Stimulated activated CD4-positive, alpha-beta T cell treated with anti-CD3 and anti-CD28 coated beads, Interleukin-4, amount 100 ng/mL, for 48 hours (primary cell): ENCODE measurements at places on chromosomes 16 and 17.
A peak's percentile ranks its signal among the peaks of the same experiment; 100 is the strongest.

GRCh38 chr16:28146536-28146935 lies 65.2 kb downstream of the XPO6 start:
- DNase-seq: no peak

GRCh38 chr17:15963670-15964110 lies 18.8 kb downstream of the ADORA2B start:
- DNase-seq: no peak

DNA sequence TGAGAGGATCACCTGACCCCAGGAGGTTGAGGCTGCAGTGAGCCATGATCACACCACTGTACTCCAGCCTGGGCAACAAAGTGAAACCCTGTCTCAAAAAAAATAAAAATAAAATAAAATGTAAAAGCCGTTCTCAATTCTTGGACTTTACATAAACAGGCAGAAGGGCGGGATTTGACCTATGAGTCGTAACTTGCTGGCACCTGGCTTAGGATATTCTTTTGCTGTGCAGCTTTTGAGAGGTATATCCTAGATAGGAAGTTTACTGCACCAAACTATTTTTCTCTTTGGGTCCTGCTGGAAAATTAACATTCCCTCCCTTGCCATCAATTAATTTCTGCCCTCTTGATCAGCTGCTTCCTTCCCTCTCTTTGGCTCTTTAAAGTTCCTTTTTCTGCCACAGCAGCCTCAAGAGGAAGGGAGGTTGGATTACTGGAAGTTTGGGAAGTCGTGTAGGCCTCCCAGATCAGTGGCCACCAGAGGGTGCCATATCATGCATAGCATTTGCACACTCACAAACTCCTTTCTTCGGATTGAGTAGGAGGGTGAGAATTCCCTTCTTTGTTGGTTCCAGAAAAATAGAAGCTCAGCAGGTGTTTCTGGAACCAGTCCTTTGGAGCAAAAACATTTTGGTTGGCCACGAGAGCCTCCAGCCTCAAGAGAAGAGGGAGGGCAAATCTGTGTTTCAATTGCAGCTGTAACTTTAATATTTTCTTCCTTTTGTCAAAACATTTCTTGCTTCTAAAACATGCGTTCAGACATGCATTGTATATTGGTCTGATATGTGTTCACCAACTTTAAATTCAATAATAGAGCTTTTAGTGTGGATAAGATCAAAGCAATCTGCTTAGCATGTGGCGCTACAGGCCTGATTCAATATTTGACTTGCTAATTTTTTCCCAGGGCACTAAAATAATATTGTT lies 147.3 kb downstream of the CCDC182 start:
- DNase-seq: peak; percentile 23

- DNase-seq: peak; percentile 82
Measured at GRCh38 chr17:42016941-42017865, at the start of gene DNAJC7. DNAJC7 (minus strand) TSS chr17:42017439; CDS start chr17:42017416, 23 bp downstream.

DNA sequence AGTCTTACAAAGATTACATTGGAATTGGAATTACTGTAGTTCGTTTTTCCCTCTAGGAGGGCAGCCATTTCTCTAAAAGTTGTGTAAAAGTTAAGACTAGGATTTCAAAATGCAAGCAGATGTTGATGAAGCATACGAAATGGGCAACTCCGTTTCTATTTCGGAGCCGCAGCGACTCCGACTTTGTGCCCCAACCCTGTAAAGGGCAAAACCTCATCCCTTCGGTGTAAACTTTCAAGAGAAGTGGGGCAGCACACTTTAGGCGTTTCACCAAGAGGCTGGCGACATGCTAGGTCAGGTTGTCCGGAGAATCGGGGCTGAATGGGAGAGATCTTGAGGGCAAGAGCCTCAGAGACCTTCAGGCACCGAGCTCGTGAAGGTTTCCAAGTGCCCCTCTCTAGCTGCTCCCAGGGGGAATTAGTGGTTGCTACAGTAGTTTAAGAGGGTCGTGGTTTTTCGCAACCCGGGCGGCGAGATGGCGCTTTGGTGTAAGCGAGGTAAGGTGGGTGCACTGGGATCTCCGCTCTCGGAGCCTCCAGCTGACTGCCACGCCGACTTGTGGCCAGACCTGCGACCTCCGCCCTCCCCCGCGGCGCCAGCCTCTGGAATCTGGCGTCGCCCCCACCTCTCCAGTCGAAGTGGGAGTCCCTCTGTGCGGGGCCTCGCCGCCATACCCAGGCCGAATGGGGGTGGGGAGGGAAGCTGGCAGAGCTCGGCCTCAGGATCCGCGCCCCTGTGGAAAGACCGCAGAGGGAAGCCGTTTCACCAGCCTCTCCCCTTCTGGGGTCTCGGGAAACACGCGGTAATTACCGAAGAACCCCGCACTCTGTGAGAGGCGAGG lies 1.0 kb upstream of the HEXIM2 start:
- peak; percentile 29 for DNase-seq

DNA sequence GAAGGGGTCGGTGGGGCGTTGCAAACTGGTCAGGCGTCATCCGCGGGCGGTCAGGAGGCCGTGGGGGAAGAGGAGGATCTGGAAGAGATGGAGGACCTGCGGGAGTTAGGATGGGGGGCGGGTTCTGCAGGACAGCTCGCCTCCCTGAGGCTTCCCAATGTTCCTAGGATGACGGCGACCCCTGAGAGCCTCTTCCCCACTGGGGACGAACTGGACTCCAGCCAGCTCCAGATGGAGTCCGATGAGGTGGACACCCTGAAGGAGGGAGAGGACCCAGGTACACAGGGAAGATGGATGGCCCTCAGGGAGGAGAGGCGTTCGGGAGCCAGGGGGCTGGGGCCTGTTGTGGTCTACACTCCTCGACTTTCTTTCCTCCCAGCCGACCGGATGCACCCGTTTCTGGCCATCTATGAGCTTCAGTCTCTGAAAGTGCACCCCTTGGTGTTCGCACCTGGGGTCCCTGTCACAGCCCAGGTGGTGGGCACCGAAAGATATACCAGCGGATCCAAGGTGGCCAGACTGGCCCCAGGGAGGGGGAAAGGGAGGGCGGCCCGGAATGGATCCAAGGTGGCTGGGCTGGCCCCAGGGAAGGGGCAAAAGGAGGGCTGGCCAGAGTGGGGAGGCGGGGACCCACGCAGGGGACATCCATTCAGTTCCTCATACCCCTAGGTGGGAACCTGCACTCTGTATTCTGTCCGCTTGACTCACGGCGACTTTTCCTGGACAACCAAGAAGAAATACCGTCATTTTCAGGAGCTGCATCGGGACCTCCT lies 839 bp downstream of the PLD2 start:
- DNase-seq: no peak

DNA sequence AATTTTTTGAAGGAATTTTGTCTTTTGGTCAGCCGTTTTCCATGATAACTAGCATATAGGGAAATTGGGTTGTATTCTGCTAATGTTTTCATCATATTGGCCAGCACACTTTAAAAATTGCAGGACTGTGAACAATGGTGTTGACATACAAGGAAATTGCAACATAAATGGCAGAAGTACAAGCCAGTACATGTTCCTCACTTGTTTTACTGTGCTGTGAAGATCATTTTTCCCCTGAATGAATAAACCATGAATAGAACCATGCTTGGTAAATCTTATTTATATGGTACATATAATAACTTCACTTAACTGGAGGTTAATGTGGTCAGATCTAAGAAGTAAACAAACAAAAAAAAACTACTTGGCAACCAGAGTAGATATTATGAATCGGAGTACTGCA lies 22.8 kb downstream of the OMG start:
- no peak for DNase-seq

DNA sequence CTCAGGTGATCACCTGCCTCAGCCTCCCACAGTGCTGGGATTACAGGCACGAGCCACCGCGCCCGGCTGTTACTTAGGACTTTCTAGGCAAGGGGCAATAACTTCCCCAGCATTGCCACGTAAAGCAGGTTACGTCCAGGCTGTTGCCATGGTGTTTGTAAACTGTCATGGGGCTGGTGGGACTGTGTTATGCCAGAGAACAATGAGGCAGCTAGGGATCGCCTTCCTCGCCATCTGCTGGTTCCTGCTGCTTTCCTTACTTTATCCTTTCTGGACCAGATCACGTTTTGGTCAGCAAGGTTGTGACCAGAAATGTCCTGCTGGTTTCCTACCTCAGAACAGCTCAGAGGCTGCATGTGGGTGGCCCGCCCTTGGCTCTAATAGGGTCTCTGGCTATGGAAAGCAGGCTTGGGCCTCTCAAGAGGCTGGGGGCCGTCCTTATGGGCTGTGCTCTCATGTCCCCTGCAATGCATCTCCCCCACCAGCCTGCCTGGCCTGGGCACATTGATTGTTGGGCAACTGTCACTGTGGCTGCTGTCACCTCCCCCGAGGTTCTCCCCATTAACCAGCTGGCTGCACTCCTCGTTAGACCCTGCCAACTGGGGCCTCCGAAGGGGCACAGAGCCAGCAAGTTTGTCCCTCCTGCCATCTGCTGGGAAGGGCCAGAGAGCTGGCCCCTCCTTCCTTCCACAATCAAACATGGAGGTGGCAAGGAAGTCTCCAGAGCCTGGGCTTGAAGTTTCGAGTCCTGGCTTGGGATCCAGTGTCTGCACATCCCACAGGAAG lies 28.2 kb upstream of the ZC3H18 start:
- DNase-seq: no peak

GRCh38 chr16:75265911-75266701 lies 14.7 kb upstream of the BCAR1 start:
- no peak for DNase-seq

- no peak for DNase-seq
Measured at GRCh38 chr16:31537362-31538242, 9.9 kb downstream of the AHSP start.

- DNase-seq: no peak
Measured at GRCh38 chr17:81021531-81022343, 13.2 kb upstream of the BAIAP2 start.

DNA sequence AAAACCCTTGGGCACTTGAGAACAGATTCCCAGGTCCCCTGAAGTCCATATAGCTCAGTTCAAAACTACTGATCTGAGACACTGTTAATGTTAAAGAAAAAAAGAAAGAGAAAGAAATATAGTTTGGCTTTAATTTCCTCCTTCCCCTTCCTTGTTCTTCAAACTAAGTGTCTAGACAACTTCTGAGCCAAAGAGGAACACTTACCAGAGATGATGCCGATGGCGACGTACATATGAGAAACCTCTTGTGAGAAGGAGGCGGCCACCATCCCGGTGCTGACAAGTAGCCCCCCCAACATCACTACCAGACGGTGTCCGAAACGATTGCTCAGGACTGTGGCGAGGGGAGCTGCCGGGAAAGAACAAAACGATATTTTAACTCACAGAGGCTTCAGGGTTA lies 17.2 kb downstream of the SLC16A6 start:
- no peak for DNase-seq

GRCh38 chr17:63132459-63132911 lies 166.4 kb downstream of the TANC2 start:
- no peak for DNase-seq

- no peak for DNase-seq
Measured at GRCh38 chr16:11497851-11498289, 88.8 kb downstream of the LITAF start.

GRCh38 chr17:2612630-2613029 lies 19.2 kb downstream of the PAFAH1B1 start:
- DNase-seq: no peak

GRCh38 chr17:57278740-57279387 lies 22.5 kb downstream of the MSI2 start:
- DNase-seq: no peak

DNA sequence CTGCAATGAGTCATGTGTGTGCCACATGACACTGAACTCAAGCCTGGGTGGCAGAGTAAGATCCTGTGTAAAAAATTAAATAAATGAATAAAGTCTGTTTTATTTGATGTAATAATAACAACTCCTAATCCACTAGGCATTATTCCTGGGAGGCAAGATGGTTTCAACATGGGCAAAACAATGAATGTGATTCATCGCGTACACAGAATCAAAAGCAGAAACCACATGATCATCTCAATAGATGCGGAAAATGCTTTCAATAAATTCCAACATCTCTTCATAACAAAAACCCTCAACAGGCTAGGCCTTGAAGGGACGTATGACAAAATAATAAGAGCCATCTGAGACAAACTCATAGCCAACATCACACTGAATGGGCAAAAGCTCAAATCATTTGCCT lies 195.4 kb downstream of the CDH11 start:
- DNase-seq: no peak

- no peak for DNase-seq
Measured at GRCh38 chr17:76410328-76410965, 26.0 kb downstream of the SPHK1 start.

DNA sequence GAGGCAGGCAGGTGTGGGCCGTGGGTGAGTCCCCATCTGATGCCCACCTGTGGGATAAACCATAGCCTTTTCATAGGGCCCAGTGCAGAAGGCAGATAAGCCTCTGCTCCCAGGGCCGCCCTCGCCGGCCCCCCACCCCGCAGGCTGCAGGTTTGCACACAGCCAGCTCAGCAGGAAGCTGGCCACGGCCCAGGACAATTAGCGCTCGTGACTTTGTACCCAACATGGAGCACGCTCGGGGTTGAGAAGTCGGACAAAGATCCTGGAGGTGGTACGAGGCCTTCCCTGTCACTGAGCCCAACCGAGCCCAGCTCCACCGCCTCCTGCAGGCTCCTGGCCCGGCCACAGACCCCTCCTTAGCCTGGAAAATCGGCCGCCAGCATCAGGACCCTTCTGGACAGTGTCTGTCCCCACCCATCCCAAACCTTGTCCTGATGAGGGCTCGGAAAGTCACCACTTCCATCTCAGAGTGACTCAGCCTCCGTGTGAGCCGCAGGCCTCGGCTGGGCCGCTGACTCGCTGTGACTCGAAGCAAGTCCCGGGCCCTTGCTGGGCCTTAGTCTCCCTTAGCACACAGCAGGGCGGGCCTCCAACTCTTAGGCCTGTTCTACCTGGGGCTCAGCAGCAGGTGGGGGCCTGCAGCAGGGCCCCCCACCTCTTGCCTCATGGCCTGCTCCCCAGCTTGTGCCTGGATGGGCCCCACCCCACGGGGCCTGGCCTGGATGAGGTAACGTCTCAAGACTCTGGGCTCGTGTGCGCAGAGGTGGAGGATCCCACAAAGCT lies 22.7 kb downstream of the FAM83G start:
- no peak for DNase-seq

GRCh38 chr17:73550556-73550955 lies 93.7 kb downstream of the SDK2 start:
- DNase-seq: no peak

DNA sequence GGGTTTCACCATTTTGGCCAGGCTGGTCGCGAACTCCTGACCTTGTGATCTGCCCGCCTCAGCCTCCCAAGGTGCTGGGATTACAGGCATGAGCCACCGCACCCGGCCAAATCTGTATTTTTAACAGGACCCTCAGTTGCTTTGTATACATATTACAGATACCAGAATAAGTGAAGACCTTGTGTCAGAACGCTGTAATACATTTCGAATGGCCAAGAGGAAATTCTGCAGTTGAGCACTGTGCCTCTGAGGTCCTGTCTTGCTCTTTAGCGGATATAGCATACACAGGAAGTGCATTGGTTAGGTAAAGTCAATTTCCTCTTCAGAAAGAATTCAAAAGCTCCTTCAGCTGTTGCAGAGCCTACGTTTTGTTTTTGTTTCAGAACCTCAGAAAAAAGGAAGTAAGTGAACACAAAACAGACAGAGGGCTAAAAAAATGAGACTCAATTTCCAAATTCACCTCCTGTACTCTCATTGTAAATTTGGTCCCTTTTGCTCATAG lies 15.7 kb downstream of the CRLF3 start:
- DNase-seq: no peak

GRCh38 chr16:49399594-49400364 lies 26.2 kb downstream of the C16orf78 start:
- DNase-seq: no peak
